ENCODE measurements at places on chromosomes 16 and 17.

- DNase-seq = no peak
Measured at GRCh38 chr17:78237401-78238012, 6.1 kb downstream of the TMEM235 start.

GRCh38 chr17:17398188-17398942 is 78.4 kb upstream of the MED9 start:
- DNase-seq = no peak

DNA sequence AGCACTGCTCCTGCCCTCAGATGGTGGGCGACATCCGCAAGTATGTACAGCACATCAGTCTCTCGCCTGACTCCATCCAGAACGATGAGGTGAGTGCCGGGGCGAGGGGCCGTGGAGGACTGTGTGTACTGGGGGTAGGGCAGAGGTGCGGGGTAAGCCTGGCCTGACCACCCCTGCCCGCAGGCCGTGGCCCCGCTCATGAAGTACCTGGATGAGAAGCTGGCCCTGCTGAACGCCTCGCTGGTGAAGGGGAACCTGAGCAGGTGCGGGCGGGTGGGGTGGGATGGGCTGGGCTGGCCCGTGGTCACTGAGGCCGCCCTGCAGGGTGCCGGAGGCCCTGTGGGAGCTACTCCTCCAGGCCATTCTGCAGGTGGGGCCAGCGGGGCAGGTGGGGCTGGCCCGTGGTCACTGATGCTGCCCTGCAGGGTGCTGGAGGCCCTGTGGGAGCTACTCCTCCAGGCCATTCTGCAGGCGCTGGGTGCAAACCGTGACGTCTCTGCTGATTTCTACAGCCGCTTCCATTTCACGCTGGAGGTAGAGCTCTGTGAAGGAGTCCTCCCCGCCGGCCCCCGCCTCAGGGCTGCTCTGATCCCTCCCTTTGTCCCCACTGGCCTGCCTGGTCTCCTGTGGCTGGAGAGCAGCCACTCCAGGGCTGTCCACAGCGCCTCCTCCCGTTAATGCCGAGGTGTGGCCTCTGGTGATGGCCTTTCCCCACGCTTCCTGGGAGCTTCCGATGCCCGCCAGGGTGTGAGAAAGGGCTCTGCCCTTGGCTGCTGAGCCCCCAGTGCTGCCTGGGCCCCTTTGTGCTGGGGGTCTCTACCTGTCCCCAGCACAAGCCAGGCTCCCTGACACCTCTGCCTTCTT is 5.0 kb downstream of the TSR3 start:
- DNase-seq = no peak

- no peak for DNase-seq
Measured at GRCh38 chr16:73032541-73033270, 15.2 kb downstream of the ZFHX3 start.

DNA sequence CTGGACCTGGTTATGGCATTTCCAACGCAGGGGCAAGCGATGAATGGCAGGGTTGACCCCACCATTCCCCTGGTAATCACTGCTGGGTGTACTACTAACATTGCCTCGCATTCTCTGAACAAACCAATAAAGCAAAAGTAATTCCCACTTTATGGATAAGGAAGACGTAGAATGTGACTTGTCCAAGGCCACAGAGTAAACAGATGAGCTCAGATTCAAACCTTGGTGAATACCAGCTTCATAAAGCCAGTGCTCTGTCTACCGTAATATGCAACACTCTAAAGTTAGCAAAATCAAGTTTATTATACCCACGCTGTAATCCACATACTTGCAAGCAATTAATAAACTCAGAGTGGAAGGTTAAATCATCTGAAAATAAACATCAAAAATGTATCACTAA is 59.6 kb downstream of the ANKFY1 start:
- DNase-seq = no peak

DNA sequence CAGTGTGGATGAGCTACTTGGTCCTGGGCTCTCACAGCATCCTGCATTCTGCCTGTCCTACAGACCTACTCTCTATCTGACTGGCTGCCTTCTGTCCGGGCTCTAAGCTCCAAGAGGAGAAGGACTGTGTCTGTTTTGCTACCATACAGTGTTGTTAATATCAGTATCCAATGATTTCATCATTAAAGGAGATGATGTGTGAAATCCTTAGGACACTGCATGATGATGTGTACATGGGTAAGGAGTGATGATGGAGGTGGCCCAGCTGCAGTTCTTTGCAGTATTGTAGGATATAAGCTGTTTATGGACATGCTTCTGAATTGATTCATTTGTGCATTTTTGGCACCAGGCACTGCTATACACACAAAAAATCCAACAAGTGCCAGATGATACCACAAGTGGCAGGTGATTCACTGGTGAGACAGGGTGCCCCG is 536.9 kb upstream of the CDH11 start:
- DNase-seq = no peak

DNA sequence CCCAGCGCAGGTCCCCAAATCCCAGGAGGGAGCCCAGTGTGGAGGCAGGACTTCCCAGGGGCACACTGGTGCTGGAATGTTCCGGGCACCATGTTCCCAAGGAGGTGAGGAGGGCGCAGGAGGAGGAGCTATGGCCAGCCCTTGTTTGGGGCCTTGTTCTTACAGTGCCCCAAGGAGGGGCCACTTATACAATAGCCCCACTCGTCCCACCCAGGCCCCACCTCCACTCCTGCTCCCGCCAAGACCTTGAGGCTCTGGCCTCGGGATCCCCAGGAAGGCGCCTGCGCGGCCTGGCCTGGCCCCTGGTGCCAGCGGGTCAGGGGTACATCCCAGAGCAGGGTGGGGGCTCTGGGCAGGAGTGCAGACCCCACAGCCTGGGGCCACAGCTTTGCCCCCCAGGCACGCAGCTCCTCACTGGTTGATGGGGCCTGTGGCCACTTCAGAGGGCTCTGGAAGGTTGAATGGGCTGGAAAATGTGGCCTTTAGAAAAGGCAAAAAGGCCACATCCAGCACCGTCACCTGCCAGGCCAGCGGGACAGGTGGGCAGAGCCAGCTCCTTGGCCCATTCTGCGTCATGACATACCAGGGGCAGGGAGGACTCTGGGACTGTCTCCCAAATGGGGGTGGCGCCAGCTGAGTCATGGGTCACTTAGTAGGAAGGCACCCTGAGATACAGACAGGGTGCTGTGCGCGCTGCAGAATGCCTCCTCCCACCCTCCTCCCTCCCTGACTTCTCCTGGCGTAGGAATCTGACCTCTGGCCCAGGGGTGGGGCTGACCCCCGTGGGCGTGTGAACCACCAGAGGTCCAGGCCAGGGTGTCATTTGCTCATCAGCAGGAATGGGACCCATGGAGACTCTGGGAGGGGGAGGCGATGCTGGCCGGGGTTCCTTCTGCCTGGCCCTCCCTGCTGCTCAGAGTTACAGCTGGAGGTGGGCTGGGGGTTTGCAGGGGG is 32.3 kb upstream of the PVALEF start:
- DNase-seq = no peak

- DNase-seq = no peak
Measured at GRCh38 chr16:10685709-10686108, 9.0 kb downstream of the TEKT5 start.

All from activated T-cell treated with anti-CD3 and anti-CD28 coated beads, Interleukin-2, amount 50 U/mL, for 48 hours (primary cell).